EH (cell line): ENCODE measurements at places on chromosomes 13 and 19.

- DNase-seq: no peak
These were observed 104.8 kb downstream of the ZIC5 start for GRCh38 chr13:99866781-99867180.

- DNase-seq: no peak
These were observed 360.9 kb downstream of the SLITRK5 start for GRCh38 chr13:88031980-88032559.

- DNase-seq: peak; percentile 61
These were observed 33.6 kb upstream of the FNDC3A start for GRCh38 chr13:48942131-48942530.

- peak; percentile 59 for DNase-seq
These were observed 65.9 kb downstream of the KCNRG start for GRCh38 chr13:50080911-50081678.

DNA sequence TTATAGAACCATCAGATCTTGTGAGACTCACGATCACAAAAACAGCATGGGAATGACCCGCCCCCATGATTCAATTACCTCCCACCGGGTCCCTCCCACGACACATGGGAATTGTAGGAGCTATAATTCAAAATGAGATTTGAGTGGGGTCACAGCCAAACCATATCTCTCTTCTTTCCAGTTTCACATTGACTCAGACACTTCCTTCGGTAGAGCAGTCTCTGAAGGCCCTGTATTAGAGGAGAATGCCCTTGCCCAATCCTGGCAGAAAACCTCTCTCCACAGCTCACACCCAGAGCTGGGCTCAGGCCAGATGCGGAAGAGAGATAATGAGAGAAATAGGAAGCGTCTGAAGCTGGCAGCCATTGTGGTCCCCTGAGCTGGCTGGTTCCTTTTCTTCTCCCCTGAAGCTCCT lies 72.4 kb upstream of the CLDN10 start:
- DNase-seq: no peak

DNA sequence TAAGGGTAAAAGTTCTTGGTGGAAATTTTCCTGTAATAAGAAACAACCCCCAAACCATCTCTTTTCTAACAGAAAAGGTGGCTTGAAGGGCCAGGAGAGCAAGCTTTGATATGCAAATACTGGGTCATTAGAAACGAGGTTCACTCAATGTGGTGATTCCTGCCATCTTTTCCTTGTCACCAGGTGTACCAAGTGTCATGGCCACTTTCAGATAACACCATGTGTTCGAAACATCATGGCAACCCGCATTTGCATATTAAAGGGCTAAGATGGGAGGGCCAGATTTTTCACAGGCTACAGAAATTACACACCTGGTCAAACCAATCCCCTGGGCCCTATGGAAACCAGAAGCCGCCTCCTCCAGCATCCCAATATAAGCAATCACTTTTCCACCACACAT lies 15.3 kb downstream of the LGALS16 start:
- no peak for DNase-seq

GRCh38 chr19:34364830-34365462 lies at the start of gene GPI:
GPI (plus strand) TSS chr19:34365196; CDS start chr19:34365267, 71 bp downstream.
- peak; percentile 55 for DNase-seq

DNA sequence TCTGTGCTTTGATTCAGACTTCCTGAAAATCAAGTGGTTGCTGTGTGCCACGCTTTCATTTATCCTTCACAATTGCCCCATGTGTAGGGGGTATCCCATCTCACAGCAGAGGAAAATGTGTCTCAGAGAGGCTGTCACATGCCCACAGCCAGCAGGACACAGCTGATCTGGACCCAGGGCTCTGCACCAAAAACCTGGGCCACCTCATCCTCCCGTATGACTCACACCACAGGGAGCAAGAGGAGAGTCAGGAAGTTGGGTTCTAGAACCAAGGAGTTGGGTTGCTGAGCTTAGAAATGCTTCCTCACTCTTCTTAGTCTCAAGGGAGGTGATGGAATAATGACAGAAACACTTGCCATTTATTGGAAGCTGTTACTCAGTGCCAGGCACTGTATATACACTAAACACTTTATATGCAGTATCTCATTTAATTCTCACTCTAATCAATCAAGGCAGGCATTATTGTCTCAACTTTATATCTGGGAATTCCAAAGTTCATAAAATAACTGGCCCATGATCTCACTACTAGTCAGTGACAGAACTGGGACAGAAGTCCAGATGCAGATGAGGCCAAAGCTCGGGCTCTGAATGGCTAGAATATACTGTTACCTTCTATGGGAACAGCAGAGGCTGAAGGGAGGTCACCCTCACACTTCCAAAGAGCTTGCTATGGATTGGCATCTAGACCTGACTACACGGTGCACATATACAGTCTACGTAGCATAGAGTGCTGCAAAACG lies 47.7 kb upstream of the ATP12A start:
- DNase-seq: no peak

DNA sequence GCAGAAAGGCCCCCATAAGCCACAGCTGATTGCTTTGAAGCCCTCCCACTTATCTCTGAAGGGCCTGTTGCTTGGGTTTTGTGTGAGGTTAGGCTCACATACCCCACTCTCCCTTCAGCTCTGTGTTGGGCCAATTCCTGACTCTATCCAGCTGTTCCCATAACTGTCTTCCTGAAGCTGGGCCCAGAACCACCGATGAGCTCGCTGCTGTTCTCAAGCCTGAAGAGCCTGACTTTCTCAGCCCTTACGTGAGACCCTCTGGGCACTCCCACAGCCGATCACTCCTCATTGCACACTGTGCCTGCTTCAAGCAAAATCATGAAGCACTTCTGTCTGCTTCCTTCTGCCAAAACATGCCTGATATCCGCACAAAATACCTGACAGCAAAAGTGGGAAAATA lies 124.1 kb downstream of the CRYL1 start:
- no peak for DNase-seq

DNA sequence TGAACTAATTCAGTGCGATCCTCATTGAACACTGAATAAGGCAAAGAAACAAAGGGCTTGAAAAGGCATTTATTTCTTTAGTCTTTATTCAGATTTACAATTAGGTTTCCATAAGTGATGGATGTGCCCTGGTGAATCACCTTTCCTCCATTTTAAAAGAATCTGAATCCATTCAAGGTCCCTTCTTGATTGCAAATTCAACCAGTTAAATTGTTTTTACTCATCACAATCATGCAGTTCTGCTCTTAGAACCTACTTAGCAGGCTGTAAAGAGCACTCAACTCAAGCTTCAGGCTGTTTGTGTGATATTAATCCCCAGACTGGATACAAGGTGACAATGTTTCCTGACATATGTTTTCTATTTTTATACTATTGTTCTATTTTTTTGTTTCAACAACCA lies 321.0 kb downstream of the TBC1D4 start:
- no peak for DNase-seq

DNA sequence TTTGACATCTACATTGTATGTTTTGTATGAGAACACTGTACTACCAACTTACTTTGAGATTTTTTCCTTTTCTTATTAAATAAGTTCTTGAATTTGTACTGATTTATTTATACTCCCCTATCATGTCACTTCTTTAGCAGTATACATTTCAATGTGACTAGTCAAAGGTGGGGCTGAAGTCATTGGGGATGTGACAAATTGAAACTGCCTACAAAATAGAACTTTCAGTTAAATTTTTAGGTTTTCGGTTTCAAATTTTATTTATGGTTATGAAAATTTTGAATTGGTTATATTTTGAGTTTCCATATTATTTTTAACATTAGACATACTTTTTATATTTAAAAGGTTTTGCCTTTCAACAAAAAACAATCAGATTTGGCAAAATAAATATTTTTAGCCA lies 221.6 kb downstream of the NBEA start:
- DNase-seq: no peak

- DNase-seq: no peak
These were observed 18.3 kb upstream of the DHRS12 start for GRCh38 chr13:51822106-51822815.
